Stimulated activated CD8-positive, alpha-beta memory T cell treated with anti-CD3 and anti-CD28 coated beads, Interleukin-15, amount 100 ng/mL, for 4 hours (primary cell): ENCODE measurements at places on chromosomes 13 and 19.

- DNase-seq: no peak
These were observed 25.5 kb downstream of the AP2S1 start for GRCh38 chr19:46824890-46825730.

DNA sequence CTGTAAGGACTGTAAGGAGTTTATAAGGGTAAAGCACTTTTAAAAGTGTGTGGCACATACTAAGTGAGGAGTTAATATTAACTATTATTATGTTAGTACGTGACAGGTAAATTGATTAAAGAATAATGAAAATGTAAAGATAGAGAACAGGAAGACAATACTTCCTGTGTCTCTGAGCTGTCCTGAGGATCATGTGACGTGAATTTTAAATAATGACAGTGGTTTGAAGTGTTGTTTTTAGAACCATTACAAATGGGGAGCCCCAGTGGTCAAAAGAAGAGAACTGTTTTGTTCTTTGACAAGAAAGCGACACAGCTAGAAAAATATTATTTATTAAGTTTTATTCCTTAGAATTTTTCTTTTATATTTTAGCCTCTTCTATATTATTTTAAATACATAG is 241.2 kb upstream of the STARD13 start:
- DNase-seq: no peak

DNA sequence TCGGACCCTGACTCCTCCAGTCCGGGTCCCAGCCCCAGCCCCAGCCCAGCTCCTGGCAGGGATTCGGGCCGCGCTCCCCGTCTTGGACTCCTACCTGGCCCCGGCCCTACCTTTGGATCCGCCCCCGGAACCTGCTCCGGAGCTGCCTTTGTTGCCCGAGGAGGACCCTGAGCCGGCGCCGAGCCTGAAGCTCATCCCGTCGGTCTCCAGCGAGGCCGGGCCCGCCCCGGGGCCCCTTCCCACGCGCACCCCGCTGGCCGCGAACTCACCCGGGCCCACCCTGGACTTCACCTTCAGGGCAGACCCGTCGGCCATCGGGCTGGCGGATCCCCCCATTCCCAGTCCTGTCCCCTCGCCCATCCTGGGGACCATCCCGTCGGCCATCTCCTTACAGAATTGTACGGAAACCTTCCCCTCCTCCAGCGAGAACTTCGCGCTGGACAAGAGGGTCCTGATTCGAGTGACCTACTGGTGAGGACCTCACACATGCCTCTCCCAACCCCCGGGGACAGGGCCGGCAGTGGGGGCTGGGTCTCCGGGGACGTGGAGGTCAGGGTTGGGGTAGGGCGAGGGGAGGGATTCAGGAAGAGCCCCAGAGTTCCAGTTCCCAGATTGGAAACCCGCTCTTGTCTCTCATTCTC is 732 bp downstream of the SELENOV start:
- no peak for DNase-seq

DNA sequence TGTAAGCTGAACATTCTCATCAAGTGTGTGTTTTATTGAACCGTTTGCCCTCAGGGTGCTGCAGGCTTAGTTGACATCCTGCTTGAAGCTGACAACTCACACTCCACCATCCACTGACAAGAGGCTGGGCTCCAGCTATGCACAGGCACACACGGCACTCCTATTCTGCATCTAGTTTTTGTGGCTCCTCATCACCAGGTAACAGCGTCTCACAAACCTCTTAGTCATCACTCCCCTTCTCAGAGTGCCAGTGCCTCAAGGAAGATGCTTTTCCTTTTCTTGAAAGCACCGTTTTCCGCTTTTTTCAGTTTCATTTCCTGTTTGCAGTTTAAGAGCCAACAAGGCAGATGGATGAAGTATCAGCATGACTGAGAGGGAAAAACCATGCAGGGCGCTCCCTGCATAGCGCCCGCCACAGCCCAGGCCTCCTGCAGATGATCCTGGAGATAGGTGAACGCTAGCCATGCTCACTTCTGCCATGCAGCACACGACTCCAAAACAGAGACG is 491.2 kb downstream of the COG6 start:
- DNase-seq: no peak

- DNase-seq: no peak
These were observed 24.9 kb downstream of the PIAS4 start for GRCh38 chr19:4032436-4032835.

DNA sequence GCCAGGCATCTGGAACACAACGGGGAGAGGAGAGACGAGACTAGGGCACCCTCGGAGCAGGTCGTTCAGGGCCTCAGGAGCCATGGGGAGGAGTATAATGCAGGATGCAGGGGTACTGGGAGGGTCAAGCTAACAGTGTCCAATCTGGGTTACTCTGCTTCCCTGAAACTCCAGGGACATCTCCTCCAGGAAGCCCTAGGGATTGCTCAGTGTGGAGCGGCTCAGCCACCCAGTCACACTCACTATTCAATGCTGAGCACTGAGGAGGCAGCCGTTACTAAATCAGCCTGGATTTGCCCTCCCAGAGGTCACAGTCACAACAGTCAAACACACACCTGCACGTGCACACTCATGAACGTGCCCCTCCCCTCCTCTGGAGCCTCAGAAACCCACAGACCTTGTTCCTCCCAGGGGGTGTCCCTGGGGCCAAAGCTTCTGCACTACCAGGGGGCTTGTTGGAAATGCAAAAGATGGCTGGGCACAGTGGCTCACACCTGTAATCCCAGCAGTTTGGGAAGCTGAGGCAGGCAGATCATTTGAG is 6.9 kb upstream of the FOSB start:
- no peak for DNase-seq

- no peak for DNase-seq
These were observed 402.7 kb downstream of the TBC1D4 start for GRCh38 chr13:75079226-75079625.

GRCh38 chr19:17323964-17324332 is 10.7 kb downstream of the ANO8 start:
- no peak for DNase-seq

DNA sequence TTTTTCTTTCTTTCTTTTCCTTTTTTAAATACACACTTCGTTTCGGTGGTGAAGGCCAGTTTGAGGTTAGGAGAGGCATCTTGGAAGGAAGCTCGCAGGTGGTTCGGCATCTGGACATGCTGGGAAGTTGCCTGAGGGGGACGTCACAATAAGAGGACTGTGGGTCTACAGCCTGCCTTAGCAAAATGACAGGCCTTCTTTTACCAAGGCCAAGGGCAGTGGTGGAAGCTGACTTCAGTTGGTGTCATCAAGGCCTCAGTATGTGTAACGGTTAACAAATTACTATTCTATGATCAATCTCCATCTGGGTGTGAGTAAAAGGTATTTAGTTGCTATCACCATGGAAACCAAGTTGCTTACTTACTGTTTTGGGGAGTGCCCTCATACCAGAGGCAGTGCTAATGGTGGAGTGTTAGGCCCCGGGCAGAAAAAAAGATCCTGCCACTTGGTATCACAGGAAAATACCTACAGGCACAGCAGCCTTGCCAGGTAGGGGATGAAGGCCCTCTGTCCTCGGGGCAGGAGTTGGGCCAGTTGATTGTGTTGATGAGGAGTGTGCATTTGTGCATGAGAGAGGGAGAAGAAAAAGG is 10.3 kb downstream of the ACTN4 start:
- DNase-seq: no peak

- no peak for DNase-seq
These were observed 105.0 kb downstream of the MBNL2 start for GRCh38 chr13:97327086-97327485.

- no peak for DNase-seq
These were observed 59.8 kb downstream of the SLC7A9 start for GRCh38 chr19:32809754-32810153.

GRCh38 chr13:29893438-29893837 is 43.0 kb upstream of the UBL3 start:
- no peak for DNase-seq

- no peak for DNase-seq
These were observed 14.4 kb downstream of the CEBPA start for GRCh38 chr19:33287927-33288326.

DNA sequence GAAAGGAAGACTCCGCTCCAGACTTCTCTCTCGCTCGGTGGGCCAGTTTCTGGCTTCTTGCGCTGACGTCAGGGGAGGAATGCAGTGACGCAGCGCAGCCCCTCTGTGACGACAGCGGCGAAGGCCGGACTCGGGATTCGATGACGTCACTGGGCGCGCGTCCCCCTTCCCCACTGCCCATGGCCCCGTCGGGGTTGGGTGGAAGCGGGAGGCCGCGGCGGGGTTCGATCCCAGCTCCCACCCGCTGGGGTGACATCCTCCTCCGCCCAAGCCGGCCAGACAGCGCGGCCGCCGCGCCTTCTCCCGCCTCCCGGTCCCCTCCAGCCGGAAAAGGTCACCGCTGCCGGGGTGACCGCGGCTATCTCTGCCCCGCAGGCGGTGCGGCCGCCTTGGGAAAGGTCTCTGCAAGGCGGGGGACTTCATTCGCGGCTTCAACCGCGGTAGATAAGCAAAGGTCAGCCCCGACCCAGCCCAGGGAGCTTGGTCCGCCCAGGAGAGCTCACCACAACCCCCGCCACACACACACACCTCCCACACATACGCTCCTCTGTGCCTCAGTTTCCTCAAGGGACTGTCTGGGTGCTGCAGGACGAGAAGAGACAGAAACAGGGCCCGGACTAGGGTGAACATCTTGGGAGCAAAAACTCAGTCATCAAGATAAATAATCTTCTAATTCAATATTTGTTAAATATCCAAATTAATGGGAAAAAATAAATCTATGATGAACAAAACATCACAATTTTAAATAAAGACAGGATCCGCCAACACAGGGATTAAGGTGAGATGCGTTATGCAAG is 844 bp upstream of the RFX1 start:
- DNase-seq: no peak

DNA sequence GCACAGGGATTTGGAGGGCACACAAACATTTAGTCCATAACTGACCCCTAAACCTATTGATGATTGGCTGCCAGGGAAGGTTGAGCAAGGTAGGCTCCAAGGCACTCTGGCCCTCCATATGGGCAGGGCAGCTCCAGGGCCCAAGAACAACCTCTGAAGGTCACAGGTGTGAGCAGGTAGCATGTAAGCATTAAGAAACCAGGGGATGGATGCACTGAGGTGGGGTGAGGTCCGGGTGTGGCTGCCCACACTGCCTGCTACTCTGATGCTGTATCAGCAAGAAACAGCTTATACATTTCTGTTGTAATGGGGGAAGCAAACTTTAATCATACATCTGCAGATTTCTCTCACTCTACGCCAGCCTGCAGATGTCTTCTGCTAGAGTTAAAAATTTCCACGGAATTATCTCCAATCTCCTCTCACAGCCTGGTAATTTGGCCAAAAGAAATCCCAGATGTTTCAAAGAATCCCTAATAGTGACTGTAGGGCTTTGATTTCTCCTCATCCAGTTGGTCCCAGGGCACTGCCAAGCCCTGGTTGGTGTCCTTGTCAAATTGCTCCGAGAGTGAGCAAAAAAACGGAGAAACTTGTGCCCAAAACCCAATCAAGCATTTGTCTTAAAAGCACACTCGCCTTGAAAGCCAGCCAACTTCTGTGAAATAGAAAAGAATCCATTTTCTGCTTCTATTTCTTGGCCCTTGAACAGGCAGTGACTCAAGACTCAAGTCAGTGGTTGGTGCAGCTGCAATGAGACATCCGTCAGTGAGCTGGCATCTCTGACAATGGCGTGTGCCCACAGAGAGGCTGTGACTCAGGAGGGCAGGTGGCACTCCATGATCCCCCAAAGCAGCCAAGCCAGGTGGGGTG is 72.5 kb upstream of the MRI1 start:
- no peak for DNase-seq

DNA sequence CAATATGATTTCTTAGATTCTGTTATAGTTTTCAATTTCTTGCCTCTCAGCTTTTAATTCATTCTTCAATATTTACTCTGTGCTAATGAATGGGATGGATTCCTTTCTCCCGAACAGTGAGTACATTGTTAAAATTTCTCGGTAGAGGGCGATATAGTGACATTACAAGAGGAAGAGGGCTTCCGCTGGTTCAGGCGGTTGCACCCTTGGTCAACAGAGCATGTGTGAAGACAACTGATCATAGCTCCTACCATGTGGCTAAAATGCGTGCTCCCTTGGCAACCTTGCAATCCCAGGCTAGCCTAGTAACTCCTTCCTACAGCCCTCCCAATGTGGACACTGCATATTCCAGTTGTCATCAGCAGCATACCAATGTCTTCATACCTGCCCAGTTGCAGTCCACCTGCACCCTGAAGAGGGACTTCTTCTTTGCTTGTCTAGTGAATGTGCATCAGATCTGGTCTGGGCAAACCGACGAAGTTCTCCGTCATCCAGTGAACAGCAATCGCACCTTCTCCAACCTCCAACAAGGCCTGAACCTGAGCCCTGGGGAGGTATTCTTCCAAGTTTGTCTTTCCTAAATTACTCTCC is 653.0 kb upstream of the GPC6 start:
- DNase-seq: no peak

DNA sequence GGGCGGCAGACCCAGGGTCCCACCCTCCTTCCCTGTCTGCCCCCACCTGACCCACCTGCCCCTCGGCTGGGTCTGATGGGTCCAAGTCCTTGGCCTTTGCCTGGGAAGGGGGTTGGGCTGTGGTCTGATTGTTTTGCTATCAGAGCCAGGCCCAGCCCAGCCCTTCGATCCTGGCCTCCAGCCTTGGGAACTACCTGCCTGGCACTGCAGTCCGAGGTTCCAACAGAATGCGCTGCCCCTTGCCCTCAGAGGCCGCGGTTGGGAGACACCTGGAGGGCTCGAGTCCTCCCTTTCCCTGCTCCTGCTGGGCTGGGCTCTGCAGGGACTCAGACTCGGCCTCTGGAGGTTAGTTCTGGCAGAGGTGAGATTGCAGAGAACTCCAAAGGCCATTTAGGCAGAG is 1.6 kb downstream of the CCL25 start:
- no peak for DNase-seq

- no peak for DNase-seq
These were observed 1886.1 kb downstream of the PCDH9 start for GRCh38 chr13:65343898-65344663.

DNA sequence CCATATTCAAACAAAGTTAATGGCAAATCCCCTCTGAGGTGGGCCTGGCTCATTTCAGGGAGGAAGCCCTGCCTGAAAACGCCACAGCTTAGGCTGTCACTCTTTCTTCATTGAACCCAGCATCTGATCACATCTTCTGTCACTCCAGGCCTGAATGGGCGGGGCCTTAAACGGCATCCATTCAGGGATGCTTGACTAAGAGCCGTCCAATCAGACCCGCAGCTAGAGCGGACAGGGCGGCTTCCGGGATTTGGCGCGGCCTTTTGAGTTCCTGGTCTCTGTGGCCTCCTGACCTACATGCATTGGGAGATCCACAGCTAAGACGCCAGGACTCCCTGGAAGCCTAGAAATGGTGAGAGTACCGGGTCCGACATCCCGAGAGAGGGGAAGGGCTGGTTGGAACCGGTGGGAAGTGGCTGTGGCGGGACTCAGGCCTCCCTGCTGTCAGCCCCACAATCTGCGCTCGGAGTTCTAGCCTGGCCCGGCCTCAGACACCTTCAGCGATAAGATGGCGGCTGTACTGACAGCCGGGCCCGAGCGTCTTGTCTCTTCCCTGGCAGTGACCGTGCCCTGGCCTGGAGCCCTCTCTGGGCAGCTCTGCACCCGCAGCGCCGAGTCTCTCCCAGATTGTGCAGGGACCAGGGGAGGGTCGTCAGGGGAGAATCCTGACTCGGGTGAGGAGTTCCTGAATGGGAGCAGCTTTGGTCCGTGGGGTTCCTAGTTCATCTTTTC is at the start of gene ZNF723:
Gene ZNF723, plus strand, starts transcription at position 261 of the 732 bp plus-strand sequence. Its CDS starts 89 bp downstream, at position 350.
- no peak for DNase-seq
